ENCODE measurements at places on chromosomes 4 and X. TPM values are rescaled to one million over a fixed set of nuclear protein-coding genes. Genes with fewer than 3 reads are reported as not detected.

DNA sequence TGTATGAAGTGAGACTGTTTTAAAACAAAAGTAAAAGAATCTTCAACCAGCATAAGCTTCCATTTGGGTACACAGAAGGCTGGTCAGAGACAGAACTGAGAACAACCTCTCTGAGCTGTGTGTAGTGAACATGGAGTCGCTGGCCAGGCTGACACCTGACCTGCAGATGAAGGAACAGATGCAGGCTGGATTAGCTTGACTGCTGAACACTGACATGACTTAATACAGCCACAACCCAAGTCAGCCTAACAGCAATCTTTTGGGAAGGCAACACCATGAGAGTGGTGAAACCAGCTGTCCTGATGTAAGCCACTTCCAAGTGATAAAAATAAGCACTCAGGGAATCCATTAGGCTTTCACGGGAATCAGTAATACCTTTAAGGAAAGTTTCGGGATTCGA is 10.1 kb downstream of the SCARB2 start:
- DNase-seq = no peak

CSN1S1 gene
- not detected for total RNA-seq

DNA sequence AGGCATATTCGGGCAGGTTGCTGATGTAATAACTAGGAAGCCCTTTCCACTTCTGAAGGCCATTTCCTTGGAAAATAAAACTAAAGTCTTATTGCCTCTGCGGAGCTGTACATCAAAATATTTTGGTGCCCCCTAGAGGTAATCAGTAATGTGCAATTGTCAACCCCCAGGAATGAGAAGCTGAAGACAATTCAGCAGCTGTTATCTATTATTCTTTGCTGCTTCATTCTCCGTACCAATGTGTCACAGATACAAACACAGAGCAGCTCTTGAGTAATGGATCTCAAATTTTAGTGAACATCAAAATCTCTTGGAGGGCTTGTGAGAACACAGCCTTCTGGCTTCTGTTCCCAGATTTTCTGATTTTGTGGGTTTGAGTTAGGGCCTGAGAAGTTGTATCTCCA is 3.5 kb upstream of the SLIT2 start:
- no peak for DNase-seq

DNA sequence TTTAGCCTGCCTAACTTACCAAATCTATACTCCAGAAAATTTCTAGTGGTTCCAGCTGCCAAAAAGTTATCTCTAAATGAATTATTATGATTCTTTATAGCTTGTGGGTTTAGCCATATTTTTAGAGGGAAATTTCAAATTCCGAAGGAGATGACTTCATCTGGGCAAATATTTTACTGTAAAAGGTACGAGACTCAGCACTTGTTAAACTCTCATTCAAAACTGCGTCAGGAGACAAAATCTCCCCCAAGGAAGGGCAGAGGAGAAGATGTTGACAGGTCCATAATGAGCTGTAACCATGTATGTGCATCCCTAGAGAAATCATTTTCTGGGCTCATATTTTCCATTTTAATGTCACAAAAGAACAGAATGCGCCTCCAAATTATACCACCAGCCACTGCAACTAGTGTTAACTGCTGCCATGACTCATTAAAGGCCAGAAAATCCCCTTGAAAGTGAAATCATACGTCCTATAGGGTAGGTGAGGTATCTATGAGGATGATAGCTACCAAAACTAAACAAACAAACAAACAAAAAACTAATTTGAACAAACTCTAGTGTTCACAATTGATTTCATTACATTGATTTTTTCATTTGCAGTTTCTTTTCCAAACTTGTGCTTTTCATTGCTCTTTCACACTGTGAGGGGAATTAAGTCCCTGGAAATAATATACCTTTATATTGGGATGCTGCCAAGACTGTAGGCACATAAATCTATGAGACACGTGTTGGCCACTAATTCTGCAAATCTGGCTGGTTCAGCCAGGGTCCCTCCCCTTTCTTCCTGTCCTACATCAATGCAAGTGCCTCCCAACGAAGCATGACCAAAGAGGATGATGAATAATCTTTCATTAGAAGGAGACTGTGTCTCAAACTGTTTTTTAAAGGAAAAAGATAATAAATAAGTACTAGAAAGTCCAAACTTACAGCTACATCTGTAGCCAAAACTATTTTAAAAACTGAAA is 85.8 kb downstream of the ARHGAP6 start:
- no peak for DNase-seq

STS gene
- total RNA-seq = 1.6 TPM

DNA sequence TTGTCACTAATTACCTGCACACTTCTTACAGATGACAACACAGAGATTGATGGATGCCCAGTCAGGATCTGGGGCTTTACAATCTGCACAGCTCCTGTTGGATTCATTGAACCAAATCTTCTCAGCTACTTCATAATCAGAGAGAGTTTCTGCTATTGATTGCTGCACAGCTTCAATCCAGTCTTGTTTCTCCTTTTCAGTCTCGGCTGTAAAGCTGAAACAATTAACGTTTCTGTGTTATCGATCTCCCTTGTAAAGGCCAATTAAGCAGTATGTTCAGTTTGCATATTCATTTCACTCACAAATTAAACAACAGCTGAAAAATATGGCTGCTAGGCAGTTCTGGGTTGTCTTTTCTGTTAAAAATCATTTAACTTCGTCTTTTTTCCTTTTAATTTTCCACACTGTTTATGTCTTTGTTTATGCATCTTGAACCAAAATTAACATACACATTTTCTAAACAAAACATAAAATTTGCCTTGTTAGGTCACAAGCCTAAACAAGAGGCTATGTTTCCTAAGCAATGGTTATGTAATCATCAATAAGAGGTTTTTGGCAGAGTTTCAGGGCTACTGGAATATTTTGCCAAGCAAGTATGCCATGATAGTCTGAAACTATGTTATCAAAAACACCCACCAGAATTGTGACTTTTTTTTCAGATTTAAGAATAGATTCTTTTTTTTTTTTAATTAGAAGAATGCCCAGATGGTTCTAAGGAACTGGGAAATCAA is 79.2 kb downstream of the ARAP2 start:
- DNase-seq = no peak

GRCh38 chr4:53088152-53088551 is 226.0 kb downstream of the RASL11B start:
- DNase-seq = no peak

CT47B1 gene
- total RNA-seq = not detected

POF1B gene
- total RNA-seq = not detected
